ENCODE measurements at places on chromosomes 3 and 15.

GRCh38 chr3:50275996-50276761, 2.7 kb upstream of the LSMEM2 start:
- DNase-seq = no peak

- DNase-seq = peak; percentile 24
These were observed 60.5 kb upstream of the TFRC start for GRCh38 chr3:196142202-196142956.

DNA sequence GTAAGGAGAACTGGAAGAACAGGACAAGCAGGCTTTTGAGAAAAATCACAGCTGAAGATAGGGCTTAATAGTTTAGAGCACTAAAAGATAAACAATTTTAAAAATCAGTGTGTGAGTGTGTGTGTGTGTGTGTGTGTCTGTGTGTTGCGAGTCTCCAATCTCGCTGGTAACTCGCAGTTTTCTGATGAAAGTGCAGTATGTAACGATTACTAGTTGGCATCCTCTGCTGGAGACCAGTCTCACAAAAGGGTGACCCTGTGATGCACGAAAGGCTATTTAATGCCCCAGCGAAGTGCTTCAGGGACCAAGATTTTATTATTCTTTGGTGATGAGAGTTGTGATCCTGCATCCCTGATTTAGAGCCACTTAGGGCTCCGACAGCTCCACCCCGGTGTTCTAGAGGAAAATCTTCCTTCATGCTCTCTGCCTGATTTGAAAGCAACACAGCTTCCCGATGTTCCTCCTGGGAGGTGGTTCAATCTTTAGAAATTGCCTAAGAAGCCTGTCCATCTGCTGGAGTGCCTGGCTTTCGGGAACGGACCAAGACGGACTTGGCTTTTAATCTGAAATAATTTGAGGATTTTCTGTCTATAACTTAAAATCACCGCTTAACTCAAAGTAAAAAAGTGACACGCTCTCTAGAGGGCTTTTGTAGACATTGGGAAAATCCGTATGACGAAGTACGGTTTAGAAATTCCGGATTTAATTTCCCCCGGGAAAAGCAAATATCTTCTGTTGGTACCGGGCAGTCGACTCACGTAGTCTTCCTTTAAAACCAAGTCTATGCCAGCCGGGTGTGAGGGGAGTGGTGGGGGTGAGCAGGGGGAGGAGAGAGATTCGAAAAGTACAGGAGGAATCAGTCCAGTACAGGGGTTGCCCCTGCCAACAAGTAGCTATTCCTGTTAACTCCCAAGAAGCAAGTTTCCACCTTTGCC, 1.1 kb upstream of the ALCAM start:
- no peak for DNase-seq

DNA sequence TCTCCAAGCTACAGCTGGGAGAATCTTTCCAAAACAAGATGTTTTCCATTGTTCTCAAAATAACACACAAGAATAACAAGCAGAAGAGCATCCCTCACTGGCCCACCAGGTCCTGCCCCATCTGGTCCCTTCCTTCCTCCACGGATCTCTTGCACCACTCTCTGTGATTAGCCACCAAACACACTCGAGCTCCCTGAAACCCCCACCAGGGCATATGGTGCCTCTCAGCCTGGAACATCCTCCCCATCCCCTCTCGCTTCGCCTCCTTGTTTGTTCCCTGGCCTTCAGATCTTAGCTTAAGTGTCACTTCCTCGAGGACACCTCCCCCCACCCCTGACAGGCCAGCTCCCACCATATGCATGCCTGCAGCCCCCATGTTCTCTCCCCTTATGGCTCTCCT, 496.6 kb upstream of the PROK2 start:
- no peak for DNase-seq

DNA sequence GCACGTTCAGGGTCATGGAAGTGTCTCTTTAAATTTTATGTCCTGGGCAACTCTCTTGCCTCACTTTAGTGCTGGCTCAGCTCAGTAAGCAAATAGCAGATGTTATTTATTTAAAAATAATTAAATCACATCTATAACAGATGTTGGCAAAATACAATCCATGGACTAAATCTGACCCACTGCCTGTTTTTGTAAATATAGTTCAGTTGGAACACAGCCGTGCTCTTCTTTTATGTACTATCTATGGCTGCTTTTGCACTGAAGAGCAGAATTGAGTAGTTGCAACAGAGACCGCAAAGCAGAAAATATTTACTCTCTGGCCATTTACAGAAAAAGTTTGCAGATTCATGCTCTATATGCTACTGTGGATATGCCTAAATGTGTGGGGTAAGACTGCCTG, 79.2 kb downstream of the SAMMSON start:
- DNase-seq = no peak

DNA sequence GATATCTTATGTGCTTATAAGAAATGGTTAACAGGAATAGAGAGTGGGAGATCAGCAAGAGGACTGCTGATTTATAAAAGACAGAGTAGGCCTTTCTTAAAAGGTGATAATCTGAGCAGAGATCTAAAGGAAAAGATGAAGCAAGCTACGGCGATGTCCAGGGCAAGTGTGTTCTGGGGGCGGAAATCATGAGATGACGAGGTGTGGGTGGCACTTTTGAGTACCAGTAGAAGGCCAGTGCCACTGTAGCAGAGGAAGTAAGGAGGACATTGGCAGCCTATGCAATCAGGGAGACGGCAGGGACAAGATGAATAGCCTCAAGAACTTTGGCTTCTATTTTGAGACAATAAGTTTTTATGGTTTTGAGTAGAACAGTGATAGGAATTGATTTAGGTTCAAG, 492.4 kb downstream of the FHIT start:
- DNase-seq = no peak

DNA sequence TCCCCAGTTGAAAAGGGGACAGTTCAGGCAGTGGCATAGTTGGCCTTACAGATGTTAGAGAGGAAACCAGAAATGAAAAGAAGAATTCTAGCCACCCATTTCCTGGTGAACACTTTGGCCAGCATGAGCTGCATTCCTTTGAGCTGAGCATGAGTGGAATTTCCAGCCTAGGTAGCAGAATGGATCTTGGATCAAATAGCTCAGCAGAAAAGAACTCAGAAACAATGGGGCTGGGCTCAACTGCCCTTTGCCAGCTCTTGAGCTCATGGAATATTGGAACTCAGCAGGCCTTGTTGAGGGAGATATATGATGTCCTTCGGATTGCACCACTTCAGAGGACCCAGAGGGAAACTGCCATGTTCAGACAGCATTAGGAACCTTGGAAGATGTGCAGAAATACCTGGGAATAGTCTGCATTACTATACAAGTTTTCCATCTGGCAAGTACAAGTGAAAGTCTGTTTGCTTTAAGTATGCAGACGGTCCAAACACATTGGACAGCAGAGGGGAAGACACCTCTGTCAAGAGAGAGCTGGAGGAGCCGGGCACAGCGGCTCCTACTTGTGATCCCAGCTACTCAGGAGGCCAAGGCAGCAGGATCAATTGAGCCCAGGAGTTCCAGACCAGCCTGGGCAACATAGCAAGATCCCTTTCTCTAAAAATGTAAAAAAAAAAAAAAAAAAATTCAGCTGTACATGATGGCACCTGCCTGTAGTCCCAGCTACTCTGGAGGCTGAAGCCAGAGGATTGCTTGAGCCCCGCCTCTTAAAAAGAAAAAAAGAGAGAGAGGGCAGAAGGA, 3.1 kb upstream of the CDV3 start:
- DNase-seq = no peak

DNA sequence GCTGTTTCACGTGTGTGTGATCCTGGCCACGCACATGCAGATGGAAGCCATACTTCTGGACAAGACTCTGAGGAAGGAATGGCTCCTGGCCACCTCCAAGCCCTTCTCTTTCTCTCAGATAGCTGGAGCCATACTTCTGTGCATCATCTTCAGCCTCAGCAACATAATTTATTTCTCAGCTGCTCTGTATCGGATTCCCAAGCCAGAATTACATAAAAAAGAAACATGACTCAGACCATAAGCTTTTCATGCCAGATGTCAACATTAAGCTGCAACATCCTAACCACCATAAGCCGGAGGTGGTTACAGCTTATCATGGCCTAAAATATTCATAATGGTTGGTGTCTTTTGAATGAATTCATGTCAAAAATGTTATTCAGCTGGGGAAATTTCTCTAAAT, 10.6 kb upstream of the KIF23 start:
- DNase-seq = no peak

DNA sequence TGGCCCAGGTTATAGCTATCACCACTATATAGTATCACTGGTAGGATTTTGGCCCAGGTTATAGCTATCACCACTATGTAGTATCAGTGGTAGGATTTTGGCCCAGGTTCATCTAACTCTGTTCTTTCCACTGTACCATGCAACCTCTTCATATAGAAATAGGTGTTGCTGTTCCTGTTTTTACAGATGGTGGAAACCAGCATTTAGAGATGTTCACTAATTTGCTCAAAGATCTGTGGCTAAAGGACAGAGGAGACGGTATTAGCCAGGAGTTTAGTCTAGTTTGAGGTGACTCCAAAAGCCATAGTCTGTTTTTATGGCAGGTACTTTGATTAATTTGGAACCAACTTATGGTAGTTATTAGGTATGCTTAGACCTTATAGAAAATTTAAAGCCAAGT, 3.1 kb downstream of the LRCH3 start:
- DNase-seq = no peak

DNA sequence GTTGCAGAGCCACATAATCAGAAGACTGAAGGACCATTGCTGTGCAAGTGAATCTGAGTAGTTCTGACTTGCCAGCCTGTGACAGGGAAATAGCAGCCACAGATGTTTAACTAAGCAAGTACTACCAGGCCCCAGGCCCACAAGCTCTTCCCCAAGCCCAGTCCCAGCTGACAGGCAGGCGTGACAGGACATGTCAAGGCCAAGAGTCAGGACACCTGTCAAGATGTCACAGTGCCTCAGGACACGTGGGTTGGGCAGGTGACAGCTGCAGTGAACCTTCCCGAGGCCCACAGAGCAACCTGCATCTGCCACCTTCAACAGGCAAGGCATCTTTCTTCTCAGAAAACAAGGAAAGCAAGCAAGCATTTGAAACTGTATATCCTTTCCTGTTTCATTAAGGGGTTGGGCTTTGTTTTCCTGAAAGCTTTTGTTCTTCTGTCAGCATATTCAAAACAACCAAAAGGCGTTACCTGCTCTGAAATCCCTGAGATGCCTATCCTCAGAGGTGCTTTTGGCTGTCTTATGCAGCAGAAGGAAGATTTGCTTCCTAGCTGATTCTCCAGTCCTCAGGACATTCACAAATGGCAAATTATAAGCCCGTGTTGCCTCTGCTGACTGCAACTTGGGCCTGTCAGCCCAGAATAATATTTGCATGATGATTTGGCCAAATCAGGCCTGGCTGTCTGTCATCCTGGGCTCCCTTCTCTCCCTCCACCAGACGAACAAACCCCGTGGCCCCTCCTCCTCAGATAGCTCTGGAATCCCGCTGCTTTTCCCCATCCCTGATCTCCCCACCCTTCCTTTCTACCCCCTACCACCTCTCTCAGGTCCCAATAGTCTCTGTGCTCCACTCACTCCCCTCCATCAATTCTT, 171.8 kb upstream of the WNT5A start:
- no peak for DNase-seq

DNA sequence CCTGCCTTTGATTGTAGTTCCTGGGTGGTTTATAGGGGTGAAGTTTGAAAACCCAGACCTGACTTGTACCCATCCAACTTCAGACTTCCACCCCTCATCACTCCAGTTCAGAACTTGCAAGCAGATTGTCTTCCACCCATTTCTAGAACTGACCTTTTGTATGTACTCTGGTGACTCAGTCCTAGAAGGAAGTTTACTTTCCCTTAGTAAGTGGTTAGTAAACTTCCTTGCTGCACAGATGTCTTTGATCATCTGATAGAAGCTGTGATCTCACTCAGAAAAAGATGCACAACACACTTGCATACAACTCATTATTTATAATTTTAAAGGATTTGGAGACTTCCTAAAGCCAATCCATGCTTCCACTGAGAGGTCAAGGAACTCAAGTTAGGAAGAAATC, 368.0 kb downstream of the MFSD1 start:
- no peak for DNase-seq

- DNase-seq = no peak
These were observed 21.7 kb downstream of the GTF2E1 start for GRCh38 chr3:120764206-120764605.

GRCh38 chr3:170529346-170529745, 56.5 kb downstream of the SLC7A14 start:
- DNase-seq = no peak

GRCh38 chr3:53191836-53192480, 30.9 kb downstream of the PRKCD start:
- no peak for DNase-seq

DNA sequence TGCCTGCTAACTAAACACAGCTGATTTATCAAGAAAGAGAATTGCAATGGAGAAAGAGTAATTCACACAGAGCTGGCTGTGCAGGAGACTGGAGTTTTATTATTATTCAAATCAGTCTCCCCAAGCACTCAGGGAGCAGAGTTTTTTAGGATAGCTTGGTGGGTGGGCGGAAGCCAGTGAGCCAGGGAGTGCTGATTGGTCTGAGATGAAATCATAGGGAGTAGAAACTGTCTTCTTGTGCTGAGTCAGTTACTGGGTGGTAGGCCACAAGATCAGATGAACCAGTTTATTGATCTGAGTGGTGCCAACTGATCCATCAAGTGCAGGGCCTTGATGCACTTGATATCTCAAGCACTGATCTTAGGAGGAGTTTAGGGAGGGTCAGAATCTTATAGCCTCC, 891.9 kb upstream of the CADM2 start:
- no peak for DNase-seq

DNA sequence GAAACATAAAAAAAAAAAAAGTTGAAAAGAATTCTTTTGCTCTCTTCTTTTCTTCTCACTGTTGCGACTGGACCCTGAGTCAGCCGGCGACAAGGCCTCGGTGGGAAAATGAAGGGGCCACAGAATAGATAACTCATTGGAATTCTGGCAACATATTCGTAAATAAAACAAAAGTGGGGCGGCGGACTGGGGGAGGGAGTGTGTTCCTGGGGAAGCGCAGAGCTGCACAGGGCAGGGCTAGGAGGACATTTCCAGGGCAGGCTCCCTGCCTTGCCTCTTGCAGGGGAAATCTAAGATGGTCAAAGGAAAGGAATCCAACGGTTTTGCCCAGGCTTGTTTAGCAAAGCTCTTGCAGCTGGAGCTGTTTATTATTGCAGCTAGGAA, 1042.8 kb upstream of the NR2F2 start:
- no peak for DNase-seq

Measured in NCI-H2029 (cell line).